Adrenal gland (tissue), 19 donors: ENCODE measurements at places on chromosomes 3 and 15. TPM values are rescaled to one million over a fixed set of nuclear protein-coding genes. Genes with fewer than 3 reads are reported as not detected.

DNA sequence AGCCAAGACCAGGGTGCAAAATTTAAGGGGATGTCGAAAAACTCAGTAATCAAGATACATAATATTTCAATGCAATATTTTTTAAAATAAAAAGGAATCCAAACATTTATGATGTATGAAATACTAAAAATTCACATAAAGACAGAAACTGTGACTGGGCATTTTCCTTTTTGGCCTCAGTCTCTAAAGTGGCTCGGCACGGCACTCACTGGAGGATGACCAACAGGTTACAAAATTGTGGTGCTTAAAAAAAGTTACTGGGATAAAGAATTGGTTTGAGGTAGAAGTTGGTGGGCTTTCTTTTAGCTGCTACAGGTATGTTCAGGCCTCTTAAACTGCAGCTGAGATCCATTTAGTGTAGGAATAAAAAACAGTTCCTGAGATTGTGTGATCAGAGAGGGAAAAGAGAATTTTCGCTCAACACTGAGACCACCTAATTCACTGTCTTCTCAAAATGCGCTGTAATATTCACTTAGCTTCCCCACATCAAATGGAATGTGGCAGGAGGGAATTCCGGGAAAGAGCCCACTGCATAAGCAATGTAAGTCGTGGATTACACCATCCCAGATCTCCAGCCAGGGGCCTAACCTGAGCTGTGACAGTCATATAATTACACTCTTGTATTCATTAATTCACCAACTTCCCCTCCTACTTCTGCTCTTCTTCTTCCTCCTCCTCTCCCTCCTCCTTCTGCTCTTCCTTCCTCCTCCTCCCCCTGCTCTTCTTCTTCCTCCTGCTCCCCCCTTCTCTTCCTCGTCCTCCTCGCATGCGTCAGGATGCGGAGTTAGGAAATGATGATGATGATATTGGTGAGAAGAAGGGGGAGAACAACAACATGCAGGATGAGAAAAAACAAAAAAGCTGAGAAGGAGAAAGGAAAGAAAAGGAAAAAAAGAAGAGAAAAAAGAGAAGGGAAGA is 45.9 kb downstream of the HES1 start:
- DNase-seq, result no peak

DNA sequence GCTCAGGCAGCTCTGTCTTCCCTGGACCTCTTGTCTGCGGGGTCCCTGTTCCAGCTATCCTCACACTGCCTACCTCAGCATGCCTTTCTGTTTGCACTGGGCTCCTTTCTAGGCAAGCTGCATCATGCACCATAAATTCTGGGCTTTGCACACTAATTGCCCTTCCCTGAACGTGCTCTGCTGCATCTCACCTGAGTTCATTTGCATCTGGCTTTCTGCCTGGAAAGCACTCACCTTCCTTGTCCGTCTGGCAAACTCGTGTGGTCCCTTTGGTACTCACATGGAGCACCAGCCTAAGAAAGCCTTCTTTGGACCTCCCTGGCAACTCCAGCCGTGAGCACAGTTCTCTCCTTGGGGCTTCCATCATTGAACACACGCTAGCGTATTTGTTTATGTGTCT is 365.6 kb downstream of the SV2B start:
- DNase-seq, result no peak

DNA sequence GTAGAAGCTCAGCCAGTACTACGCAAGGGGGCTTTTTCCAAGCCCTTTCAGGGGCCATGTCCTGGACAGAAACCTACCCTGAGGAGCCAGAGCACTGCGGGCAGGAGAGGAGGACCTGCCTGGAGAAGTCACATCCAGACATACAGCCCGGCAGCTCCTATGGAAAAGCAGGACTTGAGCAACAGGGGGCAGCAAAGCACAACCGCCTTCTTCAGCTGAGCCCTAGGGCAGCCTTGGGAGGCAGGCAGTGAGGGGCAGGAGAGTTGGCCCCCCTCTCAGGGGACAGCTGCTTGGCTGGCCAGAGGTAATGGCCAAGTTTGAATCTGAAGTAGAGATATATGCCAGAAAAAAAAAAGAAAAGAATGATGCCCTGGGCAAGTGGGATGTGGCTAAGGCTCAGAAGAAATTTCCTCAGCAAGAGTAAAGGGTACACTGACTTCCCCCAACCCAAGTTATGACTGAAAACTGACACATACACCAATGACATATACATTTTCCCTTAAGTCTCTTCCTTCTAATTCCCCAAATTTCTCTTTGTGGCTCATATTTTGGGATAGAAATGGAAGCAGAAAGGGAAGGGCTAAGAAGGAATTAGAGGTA is 56.9 kb downstream of the CYP19A1 start:
- DNase-seq, result peak; percentile 69

DNA sequence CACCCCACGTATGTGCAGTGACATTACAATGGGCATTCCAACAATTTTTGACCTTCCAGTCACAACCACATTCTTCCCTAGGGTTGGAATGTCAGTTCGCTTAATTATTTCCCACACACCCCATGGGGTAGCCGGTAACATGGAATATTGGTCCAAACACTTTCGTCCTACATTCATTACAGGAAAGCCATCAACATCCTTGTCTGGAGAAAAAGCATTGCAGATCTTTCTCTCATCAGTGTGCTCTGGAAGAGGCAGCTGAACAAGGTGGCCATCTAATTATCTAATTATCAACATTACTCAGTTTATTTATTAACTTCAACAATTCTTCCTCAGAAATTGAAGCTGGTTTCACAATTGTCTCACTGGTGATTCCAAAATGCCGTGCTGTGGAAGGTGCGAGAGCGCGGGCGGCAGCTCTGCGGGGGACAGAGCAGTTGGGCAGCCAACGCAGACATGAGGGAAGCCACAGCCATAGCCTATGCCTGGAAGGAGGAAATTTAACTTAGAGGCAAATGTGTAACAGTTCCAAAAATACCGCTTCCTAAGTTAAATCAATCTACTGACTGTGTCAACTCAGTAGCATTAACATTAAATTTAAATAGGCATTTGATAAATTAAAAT is 1158.9 kb upstream of the EPHA6 start:
- no peak for DNase-seq

LXN gene
- total RNA-seq, result 59.8 TPM

- DNase-seq, result no peak
Measured at GRCh38 chr3:12138044-12138443, 20.7 kb downstream of the TIMP4 start.

IFT80 gene
- total RNA-seq, result 11.0 TPM

- DNase-seq, result no peak
Measured at GRCh38 chr3:171775943-171776342, 34.3 kb downstream of the PLD1 start.

TTC23 gene
- total RNA-seq, result 20.6 TPM

GRCh38 chr15:81322676-81323253 is 1.2 kb downstream of the STARD5 start:
- no peak for DNase-seq

- DNase-seq, result no peak
Measured at GRCh38 chr15:95770196-95770595, 560.3 kb upstream of the NR2F2 start.

- no peak for DNase-seq
Measured at GRCh38 chr3:155495387-155495786, 201.9 kb upstream of the STRIT1 start.
